Activated T-helper 1 cell treated with anti-CD3 and anti-CD28 coated beads, Interleukin-12 subunit alpha, Interleukin-12 subunit beta, Interleukin-2, Interleukin-4 antibody, amounts not matched to agents 30 ng/mL and 10 ng/mL and 1 ng/mL, durations not matched to agents 14 hours and 24 hours and 36 hours (primary cell): ENCODE measurements at places on chromosomes 1 and 21.

- DNase-seq = no peak
Observed at GRCh38 chr1:244324176-244324883, 127.4 kb downstream of the ADSS2 start.

GRCh38 chr1:10495475-10495817 lies 20.7 kb downstream of the PEX14 start:
- no peak for DNase-seq

GRCh38 chr1:25573591-25573930 lies 30.2 kb downstream of the LDLRAP1 start:
- DNase-seq = no peak

DNA sequence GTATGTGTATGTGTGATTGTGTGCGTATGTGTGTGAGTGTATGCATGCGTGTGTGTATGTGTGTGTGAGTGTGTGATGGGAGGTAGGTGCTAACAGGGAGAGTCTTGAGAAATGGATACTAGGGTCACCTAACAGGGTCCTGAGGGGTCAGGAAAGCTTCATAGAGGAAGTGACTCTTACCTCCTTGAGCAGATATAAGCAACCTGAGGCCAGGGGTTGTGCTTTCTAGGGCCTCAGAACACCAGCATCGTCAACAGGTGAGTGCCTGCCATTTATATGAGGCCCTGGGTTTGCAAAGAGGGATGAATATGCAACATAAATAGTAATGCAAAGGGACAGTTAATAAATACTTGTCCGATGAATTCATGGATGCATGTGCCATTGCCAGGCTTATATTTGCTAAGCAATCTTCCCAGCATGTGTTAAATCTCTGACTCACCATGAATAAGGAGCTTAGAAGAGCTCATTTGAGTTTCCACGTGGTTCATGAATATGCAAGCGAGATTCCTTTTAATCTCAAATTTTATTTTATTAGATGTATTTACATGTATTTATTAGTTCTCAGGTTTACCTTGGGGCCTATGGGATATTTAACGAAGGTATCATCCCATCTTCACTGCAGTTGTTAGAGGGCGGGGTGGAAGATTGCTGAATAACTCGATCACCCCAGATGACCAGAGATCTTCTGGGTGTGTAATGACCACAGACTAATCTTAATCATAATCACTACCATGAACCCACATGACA lies 438.3 kb downstream of the CAMTA1 start:
- no peak for DNase-seq

GRCh38 chr21:43266534-43266933 lies 97.7 kb downstream of the CRYAA start:
- no peak for DNase-seq
